ENCODE measurements at places on chromosomes 1 and 21.

GRCh38 chr1:233010146-233010545 is 59.7 kb downstream of the NTPCR start:
- no peak for DNase-seq

- peak; percentile 52 for DNase-seq
These were observed 102.0 kb upstream of the ARHGEF16 start for GRCh38 chr1:3352299-3352951.

- DNase-seq: no peak
These were observed 8.7 kb downstream of the IER5 start for GRCh38 chr1:181097242-181097641.

DNA sequence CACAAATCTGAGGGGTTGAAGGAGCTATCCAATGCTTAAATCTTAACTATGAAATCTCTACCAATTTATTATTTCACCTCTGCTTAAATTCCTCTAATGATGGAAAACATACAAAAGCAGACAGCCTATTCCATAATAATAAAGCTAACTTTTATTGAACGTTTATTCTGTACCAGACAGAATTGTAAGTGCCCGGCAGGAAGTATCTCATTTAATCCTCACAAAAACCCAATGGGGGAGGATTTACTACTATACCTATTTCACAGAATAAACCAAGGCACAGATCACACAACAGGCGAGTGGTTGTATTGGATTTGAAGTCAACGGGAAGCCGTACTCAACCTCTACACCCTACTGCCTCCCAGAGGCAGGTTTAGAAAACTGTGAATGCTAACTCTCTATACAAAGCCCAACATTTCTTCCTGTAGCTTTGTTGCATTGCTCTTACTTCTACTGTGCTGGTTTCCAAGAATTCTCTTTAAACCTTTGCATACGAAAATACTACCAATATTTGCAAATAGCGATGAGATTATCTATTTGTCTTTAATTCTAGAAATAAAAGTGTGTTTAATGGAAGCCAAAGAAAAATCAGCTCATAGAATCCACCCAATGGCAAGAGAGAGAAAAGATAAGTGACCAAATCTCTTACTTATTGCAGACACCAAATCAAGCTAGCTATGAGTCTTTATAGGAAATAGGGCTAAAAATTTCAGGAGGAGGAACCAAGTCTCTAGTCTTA is 33.5 kb upstream of the C1orf53 start:
- DNase-seq: peak; percentile 27

GRCh38 chr1:28934676-28935075 is 20.3 kb downstream of the EPB41 start:
- DNase-seq: no peak

DNA sequence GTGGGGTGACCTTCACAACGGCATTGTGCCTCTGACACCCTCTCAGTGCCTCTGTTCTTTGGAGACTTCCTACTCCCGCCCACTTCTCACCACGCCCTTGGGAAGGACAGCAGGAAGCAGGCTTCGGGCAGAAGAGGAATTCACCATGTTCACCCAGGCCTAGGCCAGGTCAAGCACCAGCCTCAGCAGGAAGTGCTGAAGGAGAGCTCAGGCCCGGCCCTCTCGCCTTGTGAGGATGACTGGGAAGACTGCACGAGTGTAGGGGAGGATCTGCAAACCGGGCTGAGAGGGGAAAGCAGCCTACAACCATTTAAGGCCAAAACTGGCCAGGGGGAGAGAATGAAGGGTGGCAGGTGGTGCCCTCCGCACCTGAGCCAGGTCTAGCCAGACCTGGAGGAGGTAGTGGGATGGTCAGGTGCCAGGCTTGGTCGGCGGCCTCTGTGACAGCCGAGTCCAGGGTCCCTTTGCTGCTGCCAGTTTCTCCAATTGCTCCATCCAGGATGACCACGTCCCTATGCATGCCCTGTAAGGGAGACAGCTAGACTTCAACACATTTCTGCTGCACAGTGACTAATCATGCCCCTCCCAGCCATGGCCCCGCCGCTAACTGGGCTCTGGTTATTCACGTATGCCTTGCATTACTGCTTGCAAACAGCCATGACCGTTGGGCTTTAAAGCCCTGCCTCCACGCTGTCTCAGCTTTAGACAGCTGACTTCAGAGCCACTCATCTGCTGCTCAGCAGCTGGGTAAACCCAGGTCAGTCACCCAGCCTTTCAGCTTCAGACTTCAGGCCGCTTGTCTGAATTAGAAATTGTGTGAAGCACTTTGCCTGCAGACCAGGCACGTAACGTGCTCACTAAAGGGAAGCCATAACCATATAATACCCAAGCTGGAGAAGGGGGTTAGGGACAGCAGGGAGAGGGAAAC is 8.9 kb downstream of the MRTO4 start:
- no peak for DNase-seq

GRCh38 chr1:18977428-18977827 is 21.0 kb upstream of the IFFO2 start:
- no peak for DNase-seq

DNA sequence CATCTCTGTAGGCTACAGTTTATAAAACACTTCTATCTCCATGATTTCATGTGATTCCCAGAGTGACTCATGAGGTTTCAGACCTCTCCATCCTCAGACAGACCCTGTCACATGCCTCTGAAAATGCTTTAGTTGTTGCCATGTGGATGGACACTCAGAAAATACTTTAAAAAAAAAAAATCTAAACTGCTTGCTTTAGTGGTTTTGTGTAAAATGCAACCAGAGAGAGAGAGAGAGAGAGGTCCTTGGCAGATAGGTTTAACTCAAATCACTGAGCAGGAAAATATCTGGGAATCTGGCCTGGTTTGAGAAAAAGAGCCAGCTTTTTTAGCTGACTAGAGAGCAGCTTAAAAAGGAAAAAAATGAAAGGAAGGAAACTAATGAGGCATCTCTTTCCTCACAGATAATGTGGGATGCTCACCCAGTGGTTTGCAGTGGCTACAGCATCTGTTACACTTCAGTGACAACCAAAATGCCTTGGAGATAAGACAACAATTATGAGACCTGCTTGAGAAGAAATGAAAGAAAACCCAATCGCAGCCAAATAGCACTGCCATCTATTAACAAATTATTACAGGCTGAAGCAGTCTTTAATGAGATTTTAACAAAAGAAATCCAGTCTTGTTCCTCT is 54.6 kb upstream of the SYT14 start:
- DNase-seq: no peak

- DNase-seq: no peak
These were observed 251.3 kb upstream of the FGGY start for GRCh38 chr1:59045636-59046035.

DNA sequence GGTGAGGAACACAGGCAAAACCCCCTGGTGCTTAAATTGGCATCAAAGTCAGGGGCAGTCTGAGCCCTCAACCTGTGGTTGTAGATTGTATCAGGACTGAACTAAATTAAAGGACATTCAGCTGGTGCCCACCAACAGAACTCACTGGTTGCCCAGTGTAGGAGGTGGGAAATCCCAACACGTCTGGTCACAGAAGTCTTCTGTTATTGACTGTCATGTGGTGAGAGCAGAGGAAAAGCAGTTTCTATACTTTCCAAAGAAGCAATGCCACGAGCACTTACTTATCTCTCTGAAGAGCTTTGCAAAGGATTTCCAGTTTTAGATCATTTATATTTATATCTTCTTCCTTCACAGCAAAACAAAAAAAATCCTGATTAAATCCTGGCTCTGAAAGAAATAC is 15.0 kb upstream of the ACTA1 start:
- DNase-seq: no peak

GRCh38 chr1:108584428-108584856 is 24.5 kb downstream of the EEIG2 start:
- DNase-seq: no peak

DNA sequence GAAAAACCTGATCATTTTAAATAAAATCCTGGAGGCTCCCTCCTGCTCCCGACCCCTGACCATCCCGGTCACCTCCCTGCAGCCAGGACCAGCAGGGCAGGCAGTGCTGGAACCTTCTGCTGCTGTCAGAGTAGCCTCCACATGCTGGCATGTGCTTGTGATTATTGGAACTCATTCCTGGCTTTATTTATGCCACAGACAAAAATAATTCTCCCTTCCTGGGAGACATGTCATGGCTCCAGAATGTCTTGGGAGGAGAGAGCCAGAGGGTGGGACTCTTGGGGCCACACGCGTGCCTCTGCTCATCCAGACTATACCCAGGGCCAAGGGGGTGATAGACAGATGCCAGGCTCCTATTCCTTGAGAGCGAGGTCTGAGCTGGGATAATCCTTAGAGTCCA is 183.6 kb upstream of the RAB4A start:
- DNase-seq: no peak

DNA sequence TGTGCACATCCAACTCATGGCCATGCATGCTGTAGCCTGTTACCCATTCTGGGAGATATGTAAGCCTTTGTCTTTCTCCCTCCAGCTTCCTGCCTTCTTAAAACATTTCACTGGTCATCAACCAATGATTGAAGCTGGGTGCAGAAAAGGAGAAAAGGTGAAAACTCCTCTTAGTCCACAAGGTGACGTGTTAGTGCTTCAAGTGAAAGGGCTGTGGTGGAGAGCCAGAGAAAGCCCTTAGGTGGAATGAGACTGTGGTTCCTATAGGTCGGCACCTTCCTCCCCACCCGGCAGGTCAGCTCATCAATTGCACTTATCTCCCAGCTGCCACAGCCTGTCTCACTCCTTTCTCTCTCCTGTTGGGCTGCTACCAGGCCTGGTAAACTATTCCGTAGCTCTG is 30.4 kb downstream of the ERG start:
- DNase-seq: peak; percentile 38

- DNase-seq: no peak
These were observed 3.0 kb downstream of the C1QC start for GRCh38 chr1:22646384-22646783.

DNA sequence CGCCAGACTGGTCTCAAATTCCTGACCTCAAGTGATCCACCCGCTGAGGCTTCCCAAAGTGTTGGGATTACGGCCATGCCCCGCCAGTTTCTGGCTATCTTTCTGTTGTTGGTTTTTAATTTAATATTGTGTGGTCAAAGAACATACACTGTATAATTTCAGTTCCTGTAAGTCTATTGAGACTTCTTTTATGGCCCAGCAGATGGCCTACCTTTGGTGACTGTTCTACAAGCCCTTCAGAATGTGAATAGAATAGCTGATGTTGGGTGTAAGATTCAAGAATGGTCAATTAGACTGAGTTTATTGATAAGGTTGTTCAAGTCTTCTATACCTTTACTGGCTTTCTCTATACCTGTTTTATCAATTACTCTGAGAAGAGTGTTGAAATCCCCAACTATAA is 10.7 kb downstream of the HES2 start:
- DNase-seq: no peak

GRCh38 chr1:180743868-180744267 is 112.0 kb downstream of the XPR1 start:
- DNase-seq: no peak

- DNase-seq: peak; percentile 25
These were observed 88.9 kb downstream of the CRB1 start for GRCh38 chr1:197356723-197357533.

DNA sequence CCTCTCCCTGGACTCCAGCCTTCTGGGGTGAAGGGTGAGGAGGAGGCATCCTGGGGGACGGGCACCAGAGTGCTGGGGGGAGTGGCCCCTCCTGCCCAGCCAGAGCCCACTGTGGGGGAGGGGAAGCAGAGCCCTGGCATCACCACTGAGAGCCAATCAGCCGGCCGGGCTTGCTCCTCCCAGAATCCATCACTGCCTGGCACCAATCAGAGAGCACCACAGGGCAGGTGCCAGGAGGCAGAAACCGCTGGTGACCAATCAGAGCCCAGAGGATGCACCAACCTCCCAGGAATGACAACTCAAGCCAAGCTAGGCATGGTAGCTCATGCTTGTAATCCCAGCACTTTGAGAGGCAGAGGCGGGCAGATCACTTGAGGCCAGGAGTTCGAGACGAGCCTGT is 27.9 kb downstream of the CASZ1 start:
- DNase-seq: no peak

DNA sequence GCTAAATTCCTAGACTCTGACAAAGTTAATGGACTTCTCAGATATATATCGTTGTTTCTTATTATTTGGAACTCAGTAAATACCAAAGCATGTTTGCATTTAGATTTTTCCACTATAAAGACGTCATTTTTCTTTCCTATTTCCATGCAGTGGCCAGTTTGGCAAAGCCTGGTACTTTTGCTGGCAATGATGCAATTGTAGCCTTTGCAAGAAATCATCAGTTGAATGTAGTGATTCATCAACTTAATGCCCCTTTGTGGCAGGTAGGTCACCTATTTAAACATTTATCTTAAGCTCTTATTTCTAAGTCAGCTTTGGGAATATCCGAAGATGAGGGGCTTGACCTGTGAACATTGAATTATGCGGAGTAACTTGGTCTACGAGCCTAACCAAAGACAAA is 12.0 kb downstream of the OTUD3 start:
- DNase-seq: no peak
